ENCODE measurements at places on chromosomes 3 and 15.

- DNase-seq, result no peak
Measured at GRCh38 chr3:194785315-194785714, 99.6 kb downstream of the FAM43A start.

GRCh38 chr3:4736284-4736861, 242.9 kb upstream of the BHLHE40 start:
- DNase-seq, result no peak

GRCh38 chr15:91886878-91887277, 33.4 kb downstream of the SLCO3A1 start:
- DNase-seq, result no peak

DNA sequence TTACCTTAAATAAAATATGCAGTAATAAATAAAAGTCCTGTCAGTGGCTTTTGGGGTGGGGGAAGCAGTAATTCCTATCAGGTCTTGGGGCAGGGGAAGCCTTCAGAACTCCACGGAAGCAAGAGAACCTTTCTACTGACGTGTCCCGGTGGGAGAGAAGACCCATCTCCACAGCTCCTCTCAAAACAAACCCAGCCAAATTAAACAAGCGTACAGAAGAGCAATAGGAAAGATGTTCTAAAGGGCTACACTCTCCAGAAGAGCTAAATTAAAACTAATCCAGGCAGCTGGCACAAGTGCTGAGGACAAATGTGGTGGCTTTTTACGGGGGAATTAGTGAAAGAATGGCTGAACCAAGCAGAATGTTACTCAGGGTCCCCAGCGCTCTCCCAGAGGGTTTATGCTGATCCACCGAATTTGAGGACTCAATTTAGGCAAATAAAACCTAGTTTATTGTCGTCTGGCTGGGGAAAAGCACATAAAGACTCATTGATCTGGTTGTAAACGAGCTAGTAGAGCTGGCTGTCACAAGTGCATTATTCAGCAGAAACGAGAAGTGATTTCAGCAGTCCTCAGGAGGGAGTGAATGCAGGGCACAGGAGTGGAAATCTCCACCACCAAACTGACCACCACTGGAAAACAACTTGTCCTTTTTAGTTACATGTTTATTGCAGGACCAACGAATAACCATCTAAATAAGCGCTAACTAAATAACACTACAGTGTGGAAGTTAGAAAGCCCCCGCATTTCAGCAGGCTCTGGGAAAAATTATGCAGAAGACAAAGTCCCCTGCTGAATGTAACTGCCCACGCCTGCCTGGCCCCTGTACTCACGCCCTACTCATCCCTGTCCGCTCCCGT, 13.5 kb downstream of the BFSP2 start:
- no peak for DNase-seq

GRCh38 chr3:177194299-177194698, 3.0 kb downstream of the TBL1XR1 start:
- DNase-seq, result no peak

DNA sequence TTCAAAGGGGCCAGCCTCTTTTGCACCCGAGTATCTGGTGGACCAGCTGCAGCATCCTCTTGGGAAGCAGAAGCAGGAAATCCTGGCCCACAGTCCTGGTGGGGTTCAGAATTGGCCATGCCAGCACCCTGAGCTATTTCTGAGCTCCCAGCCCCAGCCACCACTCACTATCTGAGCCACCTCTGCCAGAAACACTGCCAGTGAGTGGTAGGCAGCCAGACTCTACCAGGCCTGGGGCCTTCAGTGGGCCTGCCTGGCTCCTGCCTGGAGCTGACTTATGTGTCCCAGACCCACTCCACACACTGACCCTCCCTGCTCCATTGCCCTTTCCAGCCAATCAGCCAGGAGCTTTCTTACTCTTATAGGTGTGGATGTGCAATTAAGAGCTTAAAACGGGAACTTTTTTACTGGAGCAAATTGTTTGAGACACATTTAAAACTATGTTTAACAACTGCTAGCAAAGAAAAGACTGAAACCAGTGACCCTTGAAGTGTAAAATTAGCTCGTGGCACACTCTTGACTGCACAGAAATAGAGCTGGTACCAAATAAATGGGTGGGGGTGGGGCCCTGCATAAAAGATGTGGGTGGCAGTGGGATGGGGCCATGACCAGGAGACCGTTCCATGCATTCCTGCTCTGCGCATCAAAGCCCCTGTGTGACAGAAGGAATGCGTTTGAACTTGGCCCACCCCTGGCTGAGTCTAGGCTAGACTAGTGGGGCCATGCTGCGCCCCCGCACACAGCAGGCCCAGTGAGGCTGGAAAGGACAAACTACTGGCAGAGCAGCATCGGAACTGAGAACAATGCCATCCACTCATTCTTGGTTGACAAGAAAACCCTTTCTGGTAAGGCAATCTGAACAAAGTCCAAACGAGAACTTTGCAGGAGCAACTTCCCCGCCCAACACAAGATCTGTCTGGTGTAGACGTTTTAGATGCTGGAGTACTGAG, 48.0 kb downstream of the CTNNB1 start:
- no peak for DNase-seq

DNA sequence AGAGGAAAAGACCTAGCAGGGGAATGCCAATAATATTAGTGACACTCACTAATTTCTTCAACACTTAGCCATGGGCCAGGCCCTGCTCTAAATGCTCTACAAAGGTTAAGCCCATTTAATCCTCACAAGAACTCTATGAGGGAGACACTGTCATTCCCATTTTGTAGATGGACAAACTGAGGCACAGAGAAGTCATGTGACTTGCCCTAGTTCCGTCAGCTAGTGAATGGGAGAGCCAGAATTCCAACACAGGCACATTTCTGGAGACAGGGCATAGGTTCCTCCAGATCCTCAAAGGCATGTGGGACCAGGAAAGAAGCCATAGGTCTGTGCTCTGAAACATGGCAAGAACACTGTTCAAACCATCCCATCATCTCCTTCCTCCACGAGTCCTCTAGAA, 31.5 kb downstream of the LOXL1 start:
- no peak for DNase-seq

Data from AG09319 (cell line).